MM.1S (cell line): ENCODE measurements at places on chromosomes 5 and 9.

- DNase-seq = no peak
- no peaks in the 10 kb centered on the region for H3K27me3 ChIP-seq
- H3K4me3 ChIP-seq = no peak overlapping the region
- H3K27ac ChIP-seq = no peak overlapping the region
- H3K36me3 ChIP-seq = no peaks in the 10 kb centered on the region
Measured at GRCh38 chr5:53095217-53095616, 14.3 kb downstream of the MOCS2 start.

GRCh38 chr9:101235105-101235866 lies 149.5 kb downstream of the BAAT start:
- DNase-seq = peak; percentile 52
- no peaks in the 10 kb centered on the region for H3K36me3 ChIP-seq
- no peak overlapping the region for H3K27ac ChIP-seq
- H3K4me1 ChIP-seq = no peaks in the 10 kb centered on the region
- H3K27me3 ChIP-seq = no peaks in the 10 kb centered on the region

DNA sequence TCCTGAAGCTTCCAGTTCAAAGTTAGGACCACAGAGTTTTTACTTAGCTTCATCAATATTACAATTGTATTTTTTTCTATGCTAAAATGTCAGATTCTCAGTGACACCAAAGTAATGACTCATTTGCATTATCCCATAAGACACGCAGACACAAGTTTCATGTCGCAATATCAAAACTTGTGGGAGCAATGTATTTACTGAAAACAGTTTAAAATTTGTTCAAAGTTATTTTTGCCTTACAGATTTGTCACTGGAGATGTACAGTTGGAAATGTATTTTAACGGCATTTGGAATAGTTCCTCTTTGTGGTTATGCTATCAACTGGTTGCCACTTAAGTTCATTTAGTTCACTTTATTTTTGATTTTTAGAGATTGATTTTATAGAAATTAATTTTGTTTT lies 36.2 kb upstream of the DAP start:
- H3K27me3 ChIP-seq = no peaks in the 10 kb centered on the region
- no peaks in the 10 kb centered on the region for H3K36me3 ChIP-seq
- no peak overlapping the region for H3K4me3 ChIP-seq
- H3K4me1 ChIP-seq = peaks cover 16% of the 10 kb centered on the region
- DNase-seq = no peak
- no peak overlapping the region for H3K27ac ChIP-seq

GRCh38 chr9:86082870-86083269 lies 16.5 kb downstream of the GOLM1 start:
- H3K27me3 ChIP-seq = no peaks in the 10 kb centered on the region
- DNase-seq = no peak
- no peak overlapping the region for H3K4me3 ChIP-seq

DNA sequence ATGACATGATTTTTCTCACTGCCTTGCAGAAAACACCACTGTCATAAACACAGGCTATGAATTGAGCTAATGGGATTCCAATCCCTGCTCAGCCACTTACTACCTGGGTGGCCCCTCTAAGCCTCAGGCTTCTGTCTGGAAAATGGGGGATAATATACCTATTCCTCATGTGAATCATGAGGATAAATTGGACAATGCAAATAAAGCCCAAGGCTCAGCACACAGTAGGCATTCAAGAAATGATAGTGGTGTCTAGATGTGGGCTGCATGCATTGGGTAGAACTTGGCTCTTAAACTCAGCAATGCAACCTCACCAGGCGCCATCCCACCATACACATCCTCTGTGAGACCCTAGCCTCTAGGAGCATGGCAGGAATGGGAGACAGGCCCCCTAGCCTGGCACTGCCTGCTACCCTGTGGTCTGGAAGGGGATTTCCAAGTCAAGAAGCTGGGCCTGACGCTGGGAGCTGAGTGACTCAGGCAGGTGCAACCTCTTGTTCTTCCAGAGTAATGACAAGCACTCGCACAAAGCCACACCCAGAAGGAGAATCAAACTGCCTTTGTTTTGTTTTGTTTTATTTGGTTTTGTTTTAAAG lies 2.3 kb upstream of the TNIP1 start:
- H3K27ac ChIP-seq = peak overlapping the region; percentile 82
- no peaks in the 10 kb centered on the region for H3K27me3 ChIP-seq
- peaks cover 54% of the 10 kb centered on the region for H3K4me1 ChIP-seq
- no peaks in the 10 kb centered on the region for H3K36me3 ChIP-seq
- H3K4me3 ChIP-seq = peak overlapping the region; percentile 25; the same call in 1 of the 2 replicates
- DNase-seq = peak; percentile 91
